Ascending aorta (tissue), 2 donors: ENCODE measurements at places on chromosomes 3 and 15.

DNA sequence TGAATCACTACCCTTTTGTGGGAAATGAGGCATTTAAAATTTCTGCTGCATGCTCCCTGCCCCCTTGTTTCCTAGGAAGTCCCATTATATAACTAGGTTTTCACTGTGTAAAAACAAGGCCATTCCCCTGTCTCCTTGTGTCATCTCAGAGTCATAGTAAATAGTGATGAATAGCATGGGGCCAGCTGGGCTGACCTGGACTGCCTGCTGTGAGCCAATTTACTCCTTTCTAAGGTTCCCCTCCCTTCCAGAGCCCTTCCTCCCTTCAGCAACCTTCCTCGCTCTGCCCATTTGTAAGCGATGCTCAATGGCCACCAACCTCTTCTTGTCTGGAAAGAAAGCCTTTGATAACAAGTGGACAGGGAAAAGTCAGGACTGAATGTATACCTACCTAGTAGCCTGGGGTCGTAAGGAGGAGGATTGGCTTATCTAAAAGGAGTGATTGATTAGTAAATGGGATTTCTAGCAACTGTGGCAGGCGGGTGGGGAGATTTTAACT lies 11.7 kb downstream of the ITGA11 start:
- H3K36me3 ChIP-seq: no peaks in the 10 kb centered on the region
- peaks cover 10% of the 10 kb centered on the region for H3K4me1 ChIP-seq
- H3K4me3 ChIP-seq: no peak overlapping the region
- H3K27me3 ChIP-seq: no peaks in the 10 kb centered on the region
- H3K27ac ChIP-seq: peak overlapping the region; percentile 68

GRCh38 chr3:73072634-73073033 lies 11.2 kb downstream of the EBLN2 start:
- no peaks in the 10 kb centered on the region for H3K27me3 ChIP-seq
- no peaks in the 10 kb centered on the region for H3K4me1 ChIP-seq
- no peak overlapping the region for H3K4me3 ChIP-seq
- no peak for DNase-seq
- no peak overlapping the region for H3K27ac ChIP-seq

- no peaks in the 10 kb centered on the region for H3K27me3 ChIP-seq
- peak overlapping the region; percentile 75 for H3K27ac ChIP-seq
- H3K36me3 ChIP-seq: no peaks in the 10 kb centered on the region
- no peak for DNase-seq
These were observed 1.1 kb upstream of the NPHP3 start for GRCh38 chr3:132723024-132723950.

GRCh38 chr3:187706971-187707370 lies 4.6 kb upstream of the RTP2 start:
- no peaks in the 10 kb centered on the region for H3K4me1 ChIP-seq
- no peak overlapping the region for H3K27ac ChIP-seq
- DNase-seq: no peak
- no peak overlapping the region for H3K4me3 ChIP-seq
- no peaks in the 10 kb centered on the region for H3K27me3 ChIP-seq

DNA sequence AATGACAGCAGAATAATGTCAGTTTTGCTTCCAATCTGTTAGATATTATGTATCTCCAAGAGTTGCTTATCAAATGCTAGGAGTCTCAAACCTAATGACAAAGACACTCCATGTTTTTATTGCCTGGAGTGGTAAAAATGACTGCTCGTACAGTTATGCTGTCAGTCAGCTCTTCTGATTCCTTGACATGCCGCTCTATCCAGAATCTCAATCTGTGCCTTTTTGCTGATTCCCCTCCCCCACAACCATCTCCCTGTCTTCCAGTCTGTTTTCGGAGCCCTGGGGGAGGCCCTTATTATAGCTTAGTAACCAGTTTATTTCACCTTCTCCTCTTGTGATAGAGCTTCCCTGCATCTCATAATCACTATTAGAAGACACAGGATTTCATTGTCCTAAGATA lies 2.6 kb downstream of the MKRN2 start:
- H3K4me1 ChIP-seq: peaks cover 36% of the 10 kb centered on the region
- no peaks in the 10 kb centered on the region for H3K36me3 ChIP-seq
- H3K27ac ChIP-seq: no peak overlapping the region
- H3K4me3 ChIP-seq: no peak overlapping the region
- no peaks in the 10 kb centered on the region for H3K27me3 ChIP-seq

- no peak overlapping the region for H3K4me3 ChIP-seq
- H3K27ac ChIP-seq: no peak overlapping the region
- no peaks in the 10 kb centered on the region for H3K27me3 ChIP-seq
- no peaks in the 10 kb centered on the region for H3K36me3 ChIP-seq
- H3K4me1 ChIP-seq: no peaks in the 10 kb centered on the region
These were observed 173.5 kb downstream of the ZIC1 start for GRCh38 chr3:147582642-147583041.
